ENCODE measurements at places on chromosomes 5 and 9. TPM values are rescaled to one million over a fixed set of nuclear protein-coding genes. Genes with fewer than 3 reads are reported as not detected.

SPATA31D4 gene
- total RNA-seq, result not detected

MUSK gene
- not detected for total RNA-seq

PCDHA2 gene
- not detected for total RNA-seq

GRCh38 chr5:16065831-16066230 is 113.8 kb downstream of the MARCHF11 start:
- no peak for DNase-seq

- DNase-seq, result no peak
Observed at GRCh38 chr9:13082796-13083195, 196.7 kb downstream of the MPDZ start.

DNA sequence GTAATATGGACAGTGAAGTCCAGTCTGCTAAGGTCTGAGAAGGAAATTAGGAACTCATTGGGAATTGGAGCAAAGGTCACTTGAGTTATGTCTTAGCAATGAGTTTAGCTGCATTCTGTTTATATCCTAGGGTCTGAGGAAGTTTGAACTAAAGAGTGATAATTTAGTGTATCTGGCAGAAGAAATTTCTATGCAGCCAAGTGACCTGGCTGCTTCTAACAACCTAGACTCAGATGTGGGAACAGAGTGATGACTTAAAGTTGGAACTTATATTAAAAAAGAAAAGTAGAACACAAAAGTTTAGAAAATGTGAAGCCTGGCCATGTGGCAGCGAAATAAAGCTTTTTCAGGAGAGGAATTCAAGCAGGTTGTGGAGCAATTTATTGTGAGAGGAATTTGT is 106.2 kb downstream of the PRDM9 start:
- DNase-seq, result no peak

GRCh38 chr5:3336666-3337065 is 259.0 kb upstream of the IRX1 start:
- DNase-seq, result no peak

DNA sequence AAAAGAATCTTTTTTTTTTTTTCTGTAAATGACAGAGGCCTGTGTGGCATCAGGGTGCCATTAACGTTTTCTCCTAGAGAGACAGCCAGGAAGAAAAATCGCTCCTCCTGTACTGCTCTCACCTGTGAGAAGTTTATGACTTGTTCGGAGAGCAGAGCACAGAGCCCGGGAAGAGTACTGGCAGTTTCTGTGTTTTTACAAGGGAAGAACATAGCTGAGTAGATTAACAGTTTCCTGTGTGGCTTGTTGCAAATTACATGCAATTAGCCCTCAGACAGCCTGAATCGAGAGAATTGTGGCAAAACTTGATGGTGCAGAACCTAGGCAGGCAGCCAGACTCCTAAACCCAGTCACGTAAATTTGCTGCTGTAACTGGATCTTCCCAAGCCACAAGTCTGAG is 32.1 kb downstream of the PRKACG start:
- no peak for DNase-seq

Data from K562 (cell line).